ENCODE measurements at places on chromosomes 1 and 21.

GRCh38 chr1:226549937-226550671 is 1.5 kb downstream of the STUM start:
- DNase-seq = peak; percentile 41

- DNase-seq = no peak
Measured at GRCh38 chr1:21633992-21634805, 35.0 kb downstream of the RAP1GAP start.

- DNase-seq = no peak
Measured at GRCh38 chr1:17060306-17060749, 6.5 kb upstream of the SDHB start.

DNA sequence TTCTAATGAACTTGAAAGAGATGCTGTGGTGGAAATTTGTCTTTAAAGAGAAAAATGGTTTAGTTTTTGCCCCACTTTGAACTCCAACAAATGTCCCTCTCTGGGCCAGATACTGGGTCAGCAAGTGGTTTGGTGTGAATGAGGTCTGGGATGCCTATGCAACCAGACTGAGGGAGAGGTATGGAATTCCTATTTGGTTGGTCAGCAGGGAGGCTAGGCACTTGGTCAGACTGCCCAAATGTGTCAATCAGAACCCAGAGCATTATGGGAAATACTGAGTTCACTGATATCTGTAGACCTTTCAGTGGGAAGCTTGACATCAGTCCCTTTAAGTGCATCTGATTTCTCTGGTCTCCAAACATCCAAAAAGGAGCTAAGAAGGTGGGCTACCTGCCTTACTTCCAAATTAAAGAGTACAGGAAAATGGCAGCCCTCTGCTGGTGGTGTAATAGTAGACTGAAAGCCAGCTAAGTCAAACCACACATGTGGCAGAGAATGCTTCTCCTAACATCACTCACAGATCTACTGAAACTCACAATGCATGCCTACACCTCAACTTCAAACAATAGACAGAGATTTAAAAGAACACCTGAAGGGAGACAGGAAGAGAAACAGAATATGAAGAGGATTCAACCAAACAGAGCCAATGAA is 510.1 kb downstream of the PLA2G4A start:
- DNase-seq = no peak

DNA sequence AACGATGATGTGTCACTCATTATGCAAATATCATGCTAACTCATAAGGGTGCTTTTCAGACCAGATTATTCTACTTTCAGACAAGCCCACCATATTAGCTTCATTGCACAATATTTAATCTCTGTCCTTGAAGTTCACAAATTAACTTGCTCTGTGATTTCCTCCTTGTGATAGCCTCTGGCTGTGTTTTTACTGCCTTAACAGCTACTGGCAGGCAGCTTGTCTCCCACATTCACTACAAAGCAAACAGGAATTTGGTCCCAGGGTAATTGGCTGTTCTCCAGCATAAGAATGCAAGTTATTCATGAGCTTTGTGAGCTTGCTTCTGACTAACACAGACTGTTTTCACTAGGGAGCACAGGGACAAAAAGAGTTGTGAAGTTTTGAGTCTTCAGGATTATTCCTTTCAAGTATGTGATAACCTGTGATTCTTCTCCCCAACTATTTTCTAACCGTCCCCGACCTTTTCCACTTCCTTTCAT is 87.9 kb upstream of the HMCN1 start:
- no peak for DNase-seq

- DNase-seq = no peak
Measured at GRCh38 chr1:21280482-21280881, 9.8 kb downstream of the ECE1 start.

GRCh38 chr21:36968976-36969375 is 2.5 kb upstream of the HLCS start:
- no peak for DNase-seq

- DNase-seq = peak; percentile 65
Measured at GRCh38 chr1:207868774-207869721, 41.9 kb downstream of the CD34 start.

- DNase-seq = no peak
Measured at GRCh38 chr1:220300442-220301121, 28.3 kb upstream of the RAB3GAP2 start.

DNA sequence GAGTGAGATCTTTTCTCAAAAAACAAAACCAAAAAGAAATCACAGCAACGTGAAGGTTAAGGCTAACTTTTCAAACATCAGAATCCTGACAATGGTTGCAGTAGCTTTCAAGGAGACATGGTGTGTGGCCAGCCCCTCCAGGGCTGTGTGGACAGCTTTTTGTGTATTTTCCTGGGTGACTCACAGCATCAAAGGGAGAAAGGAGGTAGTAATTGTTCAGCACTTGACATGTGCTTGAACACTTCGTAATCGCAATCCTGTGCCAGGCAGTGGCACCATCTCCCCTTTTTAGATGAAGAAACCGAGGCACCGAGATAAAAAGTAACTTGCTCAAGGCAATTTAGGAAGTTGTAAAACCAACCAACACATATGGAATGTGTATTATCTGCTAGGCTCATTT is 10.3 kb downstream of the NBL1 start:
- no peak for DNase-seq

GRCh38 chr1:239858057-239858456 is 233.6 kb upstream of the FMN2 start:
- no peak for DNase-seq

DNA sequence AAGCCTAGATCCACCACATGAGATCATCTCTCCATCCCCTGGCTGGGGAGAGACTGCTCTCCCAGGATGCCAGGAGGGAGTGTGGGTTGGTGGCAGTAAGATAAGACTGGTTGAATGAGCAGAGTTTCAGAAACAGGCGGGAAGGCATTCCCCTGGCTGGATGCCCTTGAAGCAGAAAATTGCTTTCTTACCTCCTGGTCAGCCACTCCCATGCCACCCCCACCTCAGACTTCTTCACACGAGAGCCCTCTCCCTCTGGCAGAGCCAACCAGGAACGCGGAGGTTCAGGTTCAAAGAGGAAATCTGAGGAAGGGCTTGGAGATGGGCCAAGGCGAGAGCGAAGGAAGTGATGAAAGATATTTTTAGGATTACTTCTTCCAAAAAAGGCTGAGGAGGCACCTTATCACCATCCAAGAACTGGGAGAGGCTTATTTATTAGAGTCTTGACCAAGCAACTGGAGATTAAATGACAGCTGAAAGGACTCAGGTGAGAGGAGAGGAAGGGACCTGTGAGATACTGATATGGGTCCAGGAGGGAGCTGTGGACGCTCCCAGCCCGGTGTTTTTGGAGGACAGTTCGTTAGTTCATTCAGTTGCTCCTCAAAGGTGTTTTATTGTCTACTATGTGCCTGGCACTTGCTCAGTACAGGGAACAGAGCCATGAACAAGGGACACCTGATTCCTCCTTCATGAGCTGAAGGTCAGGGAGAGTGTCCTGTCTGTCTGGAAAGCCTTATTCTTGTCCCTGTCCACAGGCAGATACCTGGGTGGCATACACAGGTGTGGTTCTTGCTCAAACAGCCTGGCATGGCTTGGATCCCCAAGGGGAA is 18.9 kb upstream of the SLC26A9 start:
- DNase-seq = no peak

GRCh38 chr1:90579212-90579802 is 137.8 kb downstream of the BARHL2 start:
- no peak for DNase-seq

DNA sequence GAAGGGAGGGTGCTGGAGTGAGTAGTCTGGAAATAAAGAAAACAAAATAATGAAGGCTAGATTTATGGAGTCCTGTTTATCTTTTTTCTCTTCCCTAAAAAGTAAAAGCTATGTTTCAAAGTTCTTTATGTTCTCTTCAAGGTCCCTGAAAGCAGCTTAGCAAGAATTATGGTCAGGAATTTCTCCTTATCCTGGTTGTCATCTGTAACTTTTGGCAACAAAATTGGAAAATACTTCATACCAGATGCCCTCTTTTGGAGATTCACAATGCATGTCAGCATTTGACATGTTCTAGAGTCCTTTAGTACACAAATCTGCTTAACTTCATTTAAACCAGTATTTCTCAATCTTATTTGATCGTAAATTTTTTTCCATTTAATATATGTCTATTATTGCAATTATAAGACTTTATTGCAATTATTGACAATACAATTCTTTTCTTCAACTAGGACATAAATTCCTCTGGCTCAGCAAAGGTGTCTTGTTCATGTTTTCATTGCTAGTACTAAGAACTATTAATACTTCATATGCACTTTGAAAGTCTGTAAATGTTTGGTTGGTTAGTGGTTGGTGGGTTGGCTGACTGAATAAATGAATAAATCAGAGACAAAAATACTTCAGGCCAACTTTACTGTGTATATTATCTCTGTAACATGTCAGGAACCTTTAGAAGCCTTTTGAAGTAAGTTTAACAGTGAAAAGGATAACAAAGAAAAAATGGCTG is 101.5 kb downstream of the ATP1B1 start:
- DNase-seq = no peak

DNA sequence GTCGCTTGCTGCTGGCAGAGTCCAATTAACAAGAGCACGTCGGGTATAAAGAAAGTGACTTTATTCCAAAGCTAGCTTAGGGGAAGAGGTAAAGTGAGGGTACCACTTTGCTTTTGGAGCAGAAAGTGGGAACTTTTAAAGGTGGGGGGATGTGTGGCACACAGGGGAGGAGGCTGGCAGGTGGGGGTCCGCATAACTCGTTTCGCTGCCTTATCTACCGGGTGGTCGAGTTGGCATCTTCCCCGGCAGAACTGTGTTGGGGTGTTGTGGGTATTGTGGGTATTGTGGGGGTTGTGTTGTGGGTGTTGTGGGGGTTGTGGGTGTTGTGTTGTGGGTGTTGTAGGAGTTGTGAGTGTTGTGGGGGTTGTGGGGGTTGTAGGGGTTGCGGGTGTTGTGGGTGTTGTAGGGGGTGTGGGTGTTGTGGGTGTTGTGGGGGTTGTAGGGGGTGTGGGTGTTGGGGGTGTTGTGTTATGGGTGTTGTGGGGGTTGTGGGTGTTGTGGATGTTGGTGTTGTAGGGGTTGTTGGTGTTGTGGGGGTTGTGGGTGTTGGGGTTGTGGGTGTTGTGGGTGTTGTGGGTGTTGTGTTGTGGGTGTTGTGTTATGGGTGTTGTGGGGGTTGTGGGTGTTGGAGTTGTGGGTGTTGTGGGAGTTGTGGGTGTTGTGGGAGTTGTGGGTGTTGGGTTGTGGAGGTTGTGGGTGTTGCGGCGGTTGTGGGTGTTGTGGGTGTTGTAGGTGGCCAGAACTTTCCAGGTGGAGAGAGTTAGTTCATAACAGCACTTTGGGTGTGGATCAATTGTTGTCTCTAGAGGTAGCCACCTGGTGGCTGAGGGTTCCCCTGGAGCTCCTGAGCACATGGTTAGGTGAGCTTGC is 52.7 kb downstream of the AGPAT3 start:
- no peak for DNase-seq

DNA sequence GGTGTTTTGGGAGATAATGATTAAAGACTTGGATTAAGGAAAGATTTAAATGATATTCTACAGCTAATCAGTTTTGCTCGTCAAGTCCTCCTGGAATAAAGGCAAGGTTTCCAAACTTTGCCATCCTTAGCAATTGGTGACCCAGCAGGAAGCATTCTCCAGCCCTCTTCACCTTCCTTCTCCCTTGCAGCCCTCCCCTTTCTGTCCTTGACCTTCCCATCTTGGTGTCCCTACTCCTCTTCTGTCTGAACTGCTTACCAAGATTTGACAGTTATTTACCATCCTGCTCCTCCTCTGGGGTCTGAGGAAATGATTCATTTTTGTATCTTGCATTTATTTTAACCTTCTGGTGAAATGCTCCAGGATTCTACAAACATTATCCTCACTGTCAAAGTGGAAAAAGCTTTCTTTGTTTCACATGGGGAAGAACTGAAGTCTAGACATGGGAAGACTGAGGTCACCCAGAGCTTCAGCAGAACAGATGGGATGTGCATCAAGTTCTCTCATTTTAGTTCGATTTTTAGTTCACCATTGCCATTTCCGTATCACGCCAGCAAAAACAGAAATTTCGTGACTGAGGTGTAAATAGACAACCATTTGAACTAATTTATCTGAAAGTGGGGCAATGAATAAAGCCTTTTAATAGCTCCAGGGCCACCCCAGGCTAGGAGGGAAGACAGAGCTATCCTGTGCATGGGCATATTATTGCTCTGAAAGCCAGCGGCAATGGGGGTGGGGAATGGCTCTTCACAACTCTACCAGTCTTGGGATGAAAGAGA is 504.4 kb upstream of the PLXNA2 start:
- no peak for DNase-seq

DNA sequence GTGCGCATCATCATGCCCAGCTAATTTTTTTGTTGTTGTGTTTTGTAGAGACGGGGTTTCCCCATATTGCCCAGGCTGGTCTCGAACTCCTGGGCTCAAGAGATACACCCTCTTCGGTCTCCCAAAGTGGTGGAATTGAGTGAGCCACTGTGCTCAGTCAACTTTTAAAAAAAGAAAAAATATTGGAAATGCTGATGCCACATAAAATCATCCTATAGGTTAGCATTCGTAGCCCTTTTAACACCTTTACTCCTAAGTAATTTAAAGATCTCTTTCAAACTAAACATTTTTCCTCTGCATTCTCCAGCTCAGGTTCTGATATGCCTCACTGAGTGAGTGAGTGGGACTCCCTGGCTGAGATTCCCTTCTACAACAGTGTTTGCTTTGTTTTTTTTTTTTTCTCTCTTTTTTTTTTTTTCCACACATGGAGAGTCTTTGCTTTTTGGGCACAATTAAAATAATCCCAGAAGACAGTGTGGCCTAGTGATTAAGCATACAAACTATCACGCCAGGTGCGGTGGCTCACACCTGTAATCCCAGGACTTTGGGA is 74.0 kb downstream of the LPGAT1 start:
- no peak for DNase-seq

GRCh38 chr21:22575165-22575584 is 1577.0 kb downstream of the NCAM2 start:
- DNase-seq = no peak

DNA sequence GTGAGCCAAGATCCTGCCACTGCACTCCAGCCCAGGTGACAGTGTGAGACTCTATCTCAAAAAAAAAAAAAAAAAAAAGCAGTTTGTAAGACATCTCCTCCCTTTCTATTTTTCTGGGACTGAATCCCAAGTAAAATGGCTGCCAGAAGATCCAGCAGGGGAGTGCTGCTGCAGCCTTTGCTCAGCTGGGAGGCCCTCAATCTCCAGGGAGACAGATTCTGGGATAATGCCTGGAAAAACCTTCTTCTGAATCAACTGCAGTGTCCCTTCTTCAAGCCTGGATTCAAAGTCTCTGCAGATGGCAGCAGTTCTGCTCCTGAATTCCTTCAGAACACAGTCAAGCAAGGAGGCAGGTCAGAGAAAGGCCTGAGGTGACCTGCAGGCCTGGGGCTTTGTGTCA is 191.0 kb upstream of the NRIP1 start:
- DNase-seq = no peak

GRCh38 chr1:159908031-159908940 is 8.3 kb upstream of the CFAP45 start:
- no peak for DNase-seq
